ENCODE measurements at places on chromosomes 7 and 10.

GRCh38 chr10:15794569-15794968 is 65.7 kb downstream of the MINDY3 start:
- no peak for DNase-seq

- no peak for DNase-seq
Observed at GRCh38 chr10:62772186-62772974, 32.1 kb upstream of the ADO start.

GRCh38 chr10:102644066-102644645 is at the start of gene TRIM8:
TSS of gene TRIM8 (plus strand) at chr10:102644479. CDS start at chr10:102644618, 139 bp downstream.
- DNase-seq = peak; percentile 42

DNA sequence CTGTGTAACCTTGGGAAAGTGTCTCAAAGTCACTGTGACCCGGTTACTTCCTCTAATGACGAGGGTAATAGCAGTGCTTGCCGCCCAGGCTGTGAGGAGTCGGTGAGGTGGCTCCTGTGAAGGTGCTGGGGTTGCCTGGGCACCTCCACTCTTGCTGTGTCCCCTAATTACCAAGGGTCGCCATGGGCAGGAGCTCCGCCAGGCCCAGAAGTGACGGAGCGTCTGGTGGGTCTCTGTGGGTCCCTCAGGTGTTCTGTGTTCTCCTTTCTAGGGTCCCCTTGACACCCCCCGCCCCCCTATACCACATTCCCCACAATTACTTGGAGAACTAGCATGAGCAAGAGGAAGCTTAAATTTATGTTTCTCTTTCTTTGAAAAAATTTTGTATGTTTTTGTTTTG is 161.5 kb downstream of the WDR37 start:
- no peak for DNase-seq

- no peak for DNase-seq
Observed at GRCh38 chr7:1523208-1523607, 7.3 kb upstream of the MAFK start.

Measured in stimulated activated CD4-positive, alpha-beta T cell treated with anti-CD3 and anti-CD28 coated beads, TNF-alpha, amount 100 ng/mL, for 4 hours (primary cell).